ENCODE measurements at places on chromosomes 6 and 20.
A peak's percentile ranks its signal among the peaks of the same experiment; 100 is the strongest.

DNA sequence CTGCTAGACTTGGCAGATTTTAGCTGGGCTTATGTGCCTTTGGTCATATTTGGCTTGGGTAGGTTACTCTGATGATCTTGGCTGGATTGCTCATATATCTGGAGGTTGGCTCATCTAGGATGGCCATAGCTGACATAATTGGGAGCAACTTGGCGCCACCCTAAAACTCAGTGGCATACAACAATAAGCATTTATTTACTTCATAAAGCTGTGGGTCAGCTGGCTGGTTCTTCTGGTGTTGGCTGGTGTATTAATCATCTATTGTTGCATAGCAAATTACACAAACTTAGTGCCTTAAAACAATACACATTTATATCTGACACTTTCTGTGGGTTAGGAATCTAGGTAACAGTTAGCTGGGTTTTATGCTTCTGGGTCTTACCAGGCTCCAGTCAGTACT is 297.3 kb upstream of the JAG1 start:
- H3K27ac ChIP-seq = no peak overlapping the region
- DNase-seq = no peak
- H3K27me3 ChIP-seq = no peaks in the 10 kb centered on the region

- H3K27me3 ChIP-seq = no peaks in the 10 kb centered on the region
- no peak overlapping the region for H3K4me3 ChIP-seq
- peak overlapping the region; percentile 33 for H3K27ac ChIP-seq
- peak; percentile 81 for DNase-seq
- peaks cover 5% of the 10 kb centered on the region for H3K4me1 ChIP-seq
Observed at GRCh38 chr6:144434308-144434990, 149.3 kb downstream of the UTRN start.

- H3K4me1 ChIP-seq = no peaks in the 10 kb centered on the region
- no peaks in the 10 kb centered on the region for H3K27me3 ChIP-seq
- H3K4me3 ChIP-seq = no peak overlapping the region
- no peak for DNase-seq
- no peaks in the 10 kb centered on the region for H3K36me3 ChIP-seq
- no peak overlapping the region for H3K27ac ChIP-seq
Observed at GRCh38 chr6:57040011-57040410, 6.5 kb upstream of the KIAA1586 start.

DNA sequence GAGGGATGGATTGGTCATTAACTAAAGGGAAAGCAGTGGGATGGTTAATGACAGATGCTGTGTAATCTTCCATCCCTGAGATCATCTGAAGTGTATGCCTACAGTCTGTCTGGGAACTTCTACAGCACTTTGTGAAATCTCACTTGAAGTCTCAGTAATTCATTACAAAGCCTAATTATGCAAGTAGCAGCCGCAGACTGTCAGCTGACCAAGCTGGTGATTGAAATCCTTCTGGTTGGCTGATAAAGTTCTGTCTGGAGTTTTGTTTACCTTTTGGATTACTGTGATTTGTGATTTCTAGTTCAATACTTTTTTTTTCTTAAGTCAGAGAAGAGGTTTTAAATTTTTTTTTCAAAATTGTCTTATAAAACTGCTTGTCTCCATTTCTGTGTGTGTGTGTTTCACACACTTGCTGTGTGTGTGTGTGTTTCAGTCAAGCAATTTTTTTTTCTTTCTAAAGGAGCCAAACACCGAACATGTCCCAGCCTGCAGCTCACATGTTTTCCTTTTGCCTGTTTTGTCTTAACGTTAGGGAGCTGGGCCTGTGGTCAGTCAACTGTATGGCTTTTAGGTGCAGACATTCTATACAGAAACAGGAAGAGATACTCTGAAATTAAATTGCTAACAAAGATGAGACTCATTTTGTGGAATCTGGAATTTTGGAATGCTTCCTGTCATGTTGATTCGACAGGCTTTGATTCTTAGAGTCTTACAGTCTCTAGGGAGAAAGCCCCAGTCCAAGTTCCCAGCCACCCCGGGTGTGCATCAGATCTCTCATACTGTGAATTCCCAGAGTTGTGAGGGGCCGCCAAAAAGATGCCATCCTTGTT is 28.5 kb upstream of the ADGRF4 start:
- no peaks in the 10 kb centered on the region for H3K36me3 ChIP-seq
- H3K27me3 ChIP-seq = no peaks in the 10 kb centered on the region
- DNase-seq = peak; percentile 94
- H3K27ac ChIP-seq = peak overlapping the region; percentile 94
- peaks cover 6% of the 10 kb centered on the region for H3K4me1 ChIP-seq
- no peak overlapping the region for H3K4me3 ChIP-seq

DNA sequence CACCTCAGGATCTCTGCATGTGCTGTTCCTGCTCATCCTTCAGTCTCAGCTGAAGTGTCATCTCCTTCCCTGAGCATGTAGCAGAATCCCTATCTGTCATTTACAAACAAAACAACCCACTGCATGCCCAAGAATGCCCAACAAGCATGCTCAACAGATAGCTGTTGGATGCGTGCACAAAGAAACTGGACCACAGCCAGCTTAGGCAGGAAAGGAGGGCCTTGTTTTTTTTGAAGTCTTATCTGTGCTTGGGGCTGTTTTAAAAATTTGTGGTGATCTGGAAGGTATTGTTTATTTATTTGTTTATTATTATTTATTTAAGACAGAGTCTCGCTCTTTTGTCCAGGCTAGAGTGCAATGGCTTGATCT is 18.5 kb upstream of the SLC16A10 start:
- no peaks in the 10 kb centered on the region for H3K4me1 ChIP-seq
- H3K36me3 ChIP-seq = no peaks in the 10 kb centered on the region
- peaks cover 5% of the 10 kb centered on the region for H3K27me3 ChIP-seq
- H3K27ac ChIP-seq = no peak overlapping the region

All from mesenchymal stem cell (in vitro differentiated cells and primary cell).